HFF-Myc (cell line): ENCODE measurements at places on chromosomes 7 and 10.
A peak's percentile ranks its signal among the peaks of the same experiment; 100 is the strongest.

- no peak for DNase-seq
Measured at GRCh38 chr10:93673791-93674190, 28.6 kb downstream of the FRA10AC1 start.

- DNase-seq = no peak
Measured at GRCh38 chr7:13411636-13412035, 577.8 kb downstream of the ETV1 start.

DNA sequence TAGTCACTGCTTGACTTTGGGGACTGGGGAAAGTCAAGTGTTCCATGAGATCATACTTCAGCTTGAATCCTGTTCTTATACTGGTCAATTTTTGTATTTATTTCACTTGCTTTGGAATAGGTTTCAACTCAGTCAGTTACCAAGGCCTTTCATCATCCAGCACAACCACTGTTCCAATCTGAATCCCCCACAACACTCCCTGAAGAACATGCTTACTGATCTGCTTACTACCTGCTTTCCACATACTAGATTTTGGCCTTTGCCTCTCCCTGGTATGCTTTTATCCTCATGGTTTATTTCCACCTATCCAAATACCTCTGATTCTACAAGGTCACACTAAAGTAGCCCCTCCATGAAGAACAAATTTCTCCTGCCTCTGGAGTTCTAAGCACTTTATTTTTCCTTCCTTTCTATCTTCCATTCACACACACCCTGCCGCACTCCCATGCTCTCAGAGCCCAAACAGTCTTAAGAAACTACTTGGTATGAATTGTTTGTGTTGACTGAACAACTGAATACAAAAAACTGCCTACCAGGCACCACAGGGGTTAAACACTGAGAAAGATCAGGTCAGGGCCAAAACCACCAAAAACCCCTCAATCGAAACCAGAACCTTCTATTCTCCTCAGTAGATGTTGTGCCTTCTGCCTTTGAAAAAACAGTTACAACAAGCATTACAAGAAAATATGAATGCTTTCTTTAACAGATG is 178.1 kb downstream of the AVL9 start:
- DNase-seq = no peak

DNA sequence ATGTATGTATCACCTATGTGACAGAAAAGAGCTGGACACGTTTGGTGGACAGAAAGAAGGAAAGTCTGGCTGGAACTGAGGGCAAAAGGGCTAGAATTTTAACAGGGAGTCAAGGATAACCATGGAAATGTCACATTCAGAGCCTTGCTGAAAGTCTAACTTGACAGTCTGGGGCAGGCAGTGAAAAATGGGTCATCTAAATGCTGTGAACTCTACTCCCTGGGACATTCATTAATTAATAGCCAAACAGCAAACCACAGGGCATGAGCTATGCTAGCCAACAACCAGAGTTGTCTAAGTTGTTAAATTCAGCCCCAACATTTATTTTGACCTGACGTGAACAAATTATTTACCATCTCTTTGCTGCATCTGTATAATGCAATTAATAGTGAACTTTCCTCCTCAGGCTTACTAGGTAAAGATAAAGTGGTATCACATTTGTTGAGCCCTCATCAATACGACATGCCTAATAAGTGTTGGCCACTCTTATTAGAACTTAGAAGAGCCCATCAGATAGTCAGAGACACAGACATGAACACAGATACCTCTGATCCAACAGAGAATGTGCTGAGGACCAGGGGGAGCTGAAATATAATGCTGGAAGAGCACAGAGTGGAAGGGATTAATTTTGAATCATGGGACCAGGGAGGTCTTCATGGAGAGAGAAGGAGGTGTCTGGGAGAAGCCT is 109.9 kb downstream of the SORCS1 start:
- no peak for DNase-seq

DNA sequence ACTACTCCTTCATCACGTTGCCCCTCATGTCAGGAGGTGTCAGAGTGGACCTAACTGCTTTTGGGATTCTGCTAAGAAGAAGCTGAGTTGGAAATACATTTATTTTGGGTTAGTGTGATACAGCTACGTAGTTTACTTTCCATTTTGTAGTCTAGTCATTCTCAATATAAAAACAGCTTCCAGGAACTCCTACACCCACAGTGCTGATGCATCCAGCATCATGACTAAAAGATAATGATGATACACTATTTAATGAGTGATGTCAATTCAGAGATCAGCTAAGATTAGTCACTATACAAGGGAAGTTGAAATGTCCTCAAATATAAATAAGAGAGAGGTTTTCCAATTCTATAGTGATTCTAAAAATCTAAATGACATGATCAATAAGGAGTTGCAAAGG is 264.2 kb upstream of the SLC26A5 start:
- DNase-seq = no peak

DNA sequence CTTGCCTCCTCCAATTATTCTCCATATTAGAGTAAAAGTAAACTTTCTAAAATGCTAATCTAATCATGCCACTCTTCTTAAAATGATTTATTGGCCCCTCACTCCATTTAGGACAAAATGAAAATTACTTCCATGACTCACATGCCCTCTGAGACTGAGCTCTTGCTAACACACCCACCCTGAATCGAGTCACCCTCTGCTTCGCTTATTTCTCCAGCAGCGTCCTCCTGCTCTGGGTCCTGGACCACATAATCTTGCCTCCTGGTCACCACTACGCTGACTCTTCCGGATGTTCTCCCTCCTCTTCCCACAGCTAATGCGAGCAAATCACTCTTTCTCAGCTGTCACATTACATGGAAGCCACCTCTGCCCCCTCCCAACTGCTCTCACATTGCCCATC is 384.0 kb upstream of the FZD8 start:
- DNase-seq = no peak

GRCh38 chr7:129480674-129481363 is 21.5 kb upstream of the SMKR1 start:
- DNase-seq = no peak

DNA sequence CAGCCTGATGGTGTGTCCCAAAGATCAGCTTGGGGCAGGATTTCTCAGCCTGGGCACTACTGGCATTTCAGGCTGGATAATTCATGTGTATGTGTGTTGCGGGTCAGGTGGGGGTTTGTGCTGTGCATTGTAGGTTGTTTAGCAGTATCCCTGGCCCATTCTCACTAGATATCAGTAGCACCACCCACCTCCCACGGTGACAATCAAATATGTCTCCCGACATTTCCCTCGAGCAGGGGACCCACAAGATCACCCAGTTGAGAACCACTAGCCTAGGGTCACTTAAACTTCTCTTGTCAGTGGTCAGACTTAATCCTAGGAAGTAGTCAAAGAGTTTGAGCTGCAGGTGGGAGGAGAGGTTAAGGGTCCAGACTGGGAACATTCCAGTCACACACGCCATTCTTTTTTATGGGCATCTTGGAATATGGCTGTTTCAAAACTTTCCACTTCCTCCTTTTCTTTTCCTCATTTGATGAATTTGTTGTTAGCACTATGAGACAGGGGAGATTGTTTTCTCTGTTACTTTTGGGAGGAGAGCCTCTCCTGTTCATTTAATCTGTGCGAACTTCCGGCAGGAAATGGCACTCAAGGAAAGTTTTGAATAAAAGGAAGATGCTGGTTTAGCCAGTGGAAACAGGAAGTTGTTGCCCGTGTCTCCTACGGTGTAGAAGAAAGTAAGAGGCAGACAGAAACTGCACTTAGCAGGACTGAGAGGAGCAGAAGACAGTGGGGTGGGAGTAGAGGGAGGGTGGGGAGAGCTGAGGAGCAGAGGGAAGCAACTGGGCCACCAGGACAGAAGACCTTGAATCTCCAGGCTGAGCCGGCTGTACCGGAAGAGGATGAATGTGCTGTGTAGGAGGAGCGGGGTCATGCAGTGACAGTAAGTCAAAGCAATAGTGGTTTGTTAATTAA is 17.6 kb upstream of the EXOC6 start:
- no peak for DNase-seq

- DNase-seq = no peak
Measured at GRCh38 chr10:45438466-45439090, 64.6 kb downstream of the ALOX5 start.

- no peak for DNase-seq
Measured at GRCh38 chr7:69703099-69703498, 104.8 kb downstream of the AUTS2 start.

- peak; percentile 52 for DNase-seq
Measured at GRCh38 chr7:93228302-93228701, 2.0 kb upstream of the HEPACAM2 start.

DNA sequence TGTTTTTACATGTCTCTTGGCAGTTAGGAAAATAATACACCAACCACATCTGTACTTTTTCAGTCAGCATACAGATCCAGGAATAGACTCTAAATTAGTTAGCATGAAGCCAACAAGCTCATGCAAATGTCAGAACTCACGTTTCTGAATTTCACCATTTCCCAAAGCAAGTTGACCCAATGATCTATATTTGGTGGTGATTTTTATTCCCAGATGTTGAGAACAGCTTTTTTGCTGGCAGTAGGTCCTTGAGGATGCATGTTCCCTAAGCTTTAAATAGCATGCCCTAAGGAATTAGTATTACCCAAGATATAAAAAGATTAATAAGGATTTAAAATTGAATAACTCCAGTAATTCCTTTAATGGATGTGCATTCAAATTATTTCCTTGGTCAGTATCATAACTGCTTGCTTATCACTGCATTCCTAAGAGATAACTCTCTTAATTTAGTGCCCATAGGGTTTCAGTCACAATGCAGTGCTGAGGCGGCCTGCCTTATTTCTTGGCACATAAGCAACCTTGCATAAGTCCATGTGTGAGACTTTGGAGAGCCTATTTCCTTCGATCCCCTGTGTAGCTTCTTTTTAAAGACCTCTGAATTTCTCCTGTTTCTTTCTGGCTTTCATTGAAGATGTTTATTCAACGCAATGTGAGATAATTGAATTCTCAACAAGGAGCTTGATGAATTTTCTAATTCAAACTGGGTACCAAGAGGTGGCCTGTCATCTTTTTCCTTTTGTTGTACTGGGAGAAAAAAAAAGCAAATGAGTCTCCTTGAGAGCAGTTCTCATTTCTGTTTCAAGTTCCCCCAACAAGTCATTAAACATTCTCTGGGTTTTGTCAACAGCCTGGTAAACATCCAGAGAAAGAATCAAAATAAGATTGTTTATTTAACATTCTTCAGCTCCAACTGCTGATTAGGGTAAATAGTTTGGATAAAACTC is 135.3 kb upstream of the MEOX2 start:
- DNase-seq = no peak

DNA sequence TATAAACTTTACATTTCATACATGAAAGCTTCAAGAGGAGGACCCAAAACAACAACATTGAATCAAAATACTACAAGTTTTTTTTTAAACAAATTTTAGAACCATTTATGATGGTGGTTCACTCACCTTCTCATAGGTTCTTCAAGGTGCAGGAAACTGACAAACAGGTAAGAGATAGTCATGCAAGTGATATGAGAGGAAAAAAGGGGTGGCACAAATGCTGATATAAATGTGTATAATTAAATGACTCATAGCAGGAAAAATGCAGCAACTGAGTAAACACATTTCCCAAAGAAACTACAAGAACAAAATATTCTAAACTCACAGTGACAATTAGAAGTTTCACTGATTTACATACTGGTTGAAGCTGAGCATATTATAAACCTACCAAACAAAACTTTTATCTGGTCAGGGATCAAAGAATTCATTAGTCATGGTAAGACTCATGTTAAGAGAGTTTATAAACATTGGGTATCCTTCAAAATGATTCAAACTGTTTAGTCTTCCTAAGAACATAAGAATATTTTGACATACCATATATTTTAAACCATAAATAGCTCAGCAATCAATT is 14.1 kb downstream of the ZWINT start:
- no peak for DNase-seq

DNA sequence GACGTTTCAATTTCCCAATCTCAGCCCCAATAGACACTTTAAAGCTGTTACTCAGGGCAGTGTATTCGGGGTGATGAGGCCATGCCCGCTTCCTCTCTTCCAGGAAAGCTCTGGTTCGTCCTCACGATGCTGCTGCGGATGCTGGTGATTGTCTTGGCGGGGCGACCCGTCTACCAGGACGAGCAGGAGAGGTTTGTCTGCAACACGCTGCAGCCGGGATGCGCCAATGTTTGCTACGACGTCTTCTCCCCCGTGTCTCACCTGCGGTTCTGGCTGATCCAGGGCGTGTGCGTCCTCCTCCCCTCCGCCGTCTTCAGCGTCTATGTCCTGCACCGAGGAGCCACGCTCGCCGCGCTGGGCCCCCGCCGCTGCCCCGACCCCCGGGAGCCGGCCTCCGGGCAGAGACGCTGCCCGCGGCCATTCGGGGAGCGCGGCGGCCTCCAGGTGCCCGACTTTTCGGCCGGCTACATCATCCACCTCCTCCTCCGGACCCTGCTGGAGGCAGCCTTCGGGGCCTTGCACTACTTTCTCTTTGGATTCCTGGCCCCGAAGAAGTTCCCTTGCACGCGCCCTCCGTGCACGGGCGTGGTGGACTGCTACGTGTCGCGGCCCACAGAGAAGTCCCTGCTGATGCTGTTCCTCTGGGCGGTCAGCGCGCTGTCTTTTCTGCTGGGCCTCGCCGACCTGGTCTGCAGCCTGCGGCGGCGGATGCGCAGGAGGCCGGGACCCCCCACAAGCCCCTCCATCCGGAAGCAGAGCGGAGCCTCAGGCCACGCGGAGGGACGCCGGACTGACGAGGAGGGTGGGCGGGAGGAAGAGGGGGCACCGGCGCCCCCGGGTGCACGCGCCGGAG is 2.6 kb downstream of the GJD4 start:
- no peak for DNase-seq

DNA sequence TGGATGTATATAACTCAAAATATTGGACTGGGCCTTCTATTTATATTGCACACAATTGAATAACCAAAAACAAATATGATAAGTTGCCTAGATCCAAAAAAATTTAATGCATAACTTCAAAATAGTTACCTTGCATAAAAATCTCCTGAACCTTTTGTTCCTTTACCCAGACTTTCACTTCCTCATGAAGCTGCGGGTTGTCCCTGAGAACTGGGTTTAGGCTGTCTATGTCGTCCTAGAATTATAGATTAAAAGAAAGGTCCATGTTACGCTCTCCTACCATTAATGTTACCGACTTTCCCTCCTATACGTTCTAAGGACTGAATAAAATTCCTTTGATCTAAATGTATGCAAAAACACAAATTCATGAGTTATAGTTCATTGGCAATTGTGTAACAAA is 86.6 kb downstream of the NRBF2 start:
- DNase-seq = no peak

DNA sequence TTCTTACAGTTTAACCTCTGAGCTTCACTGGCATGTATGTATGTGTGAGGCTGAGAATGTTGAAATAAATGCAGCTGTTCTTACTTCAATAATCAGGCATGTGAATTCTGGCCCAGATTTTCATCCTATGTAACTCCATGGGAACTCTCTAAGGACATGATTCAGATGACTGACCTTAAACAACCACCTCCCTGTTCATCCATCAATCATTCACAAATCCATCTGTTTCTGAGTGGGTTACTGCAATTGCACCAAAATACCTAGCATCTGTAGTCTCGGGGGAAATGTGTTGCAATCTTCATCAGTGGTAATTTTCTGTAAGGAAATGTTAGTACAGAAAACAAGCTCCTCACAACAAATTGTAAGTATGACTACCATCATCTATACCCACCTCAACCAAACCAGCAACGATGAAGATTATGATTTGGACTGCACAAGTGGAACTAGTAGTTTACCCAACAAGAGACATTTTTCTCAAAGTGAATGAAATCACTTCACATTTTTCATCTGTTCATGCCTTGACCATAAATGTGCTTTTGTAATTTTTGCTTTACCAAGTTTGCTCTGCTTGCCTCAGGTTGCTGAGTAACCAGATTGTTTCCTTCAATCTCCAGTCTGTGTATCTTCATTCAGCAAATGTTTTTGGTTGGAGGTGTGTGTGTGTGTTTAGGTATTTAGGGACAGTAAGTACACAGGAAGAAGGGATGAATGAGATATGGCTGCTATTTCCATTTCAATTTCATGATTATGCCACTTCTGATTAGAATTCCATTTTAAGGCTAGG is 65.7 kb upstream of the FZD8 start:
- DNase-seq = no peak
